ENCODE measurements at places on chromosomes 12 and 14.
A peak's percentile ranks its signal among the peaks of the same experiment; 100 is the strongest.

DNA sequence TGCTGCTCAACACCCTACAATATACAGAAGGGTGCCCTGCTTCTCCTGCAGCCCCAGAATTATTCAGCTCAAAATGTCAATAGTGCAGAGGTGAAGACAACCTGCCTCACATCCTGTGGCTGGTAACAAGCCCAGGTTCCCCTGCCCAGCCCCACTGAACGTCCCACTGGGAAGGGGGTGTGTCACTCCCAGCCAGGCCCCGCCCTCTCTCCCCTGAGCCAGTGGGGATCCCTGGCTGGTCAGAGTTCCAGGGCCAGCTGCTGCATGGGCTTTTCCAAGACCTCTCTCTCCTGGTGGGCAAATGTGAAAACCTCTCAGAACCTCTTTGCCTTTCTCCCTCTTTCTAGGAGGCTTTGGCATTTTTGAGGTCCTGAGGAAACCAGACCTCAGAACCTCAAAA is 13.7 kb upstream of the LHX5 start:
- DNase-seq: no peak

DNA sequence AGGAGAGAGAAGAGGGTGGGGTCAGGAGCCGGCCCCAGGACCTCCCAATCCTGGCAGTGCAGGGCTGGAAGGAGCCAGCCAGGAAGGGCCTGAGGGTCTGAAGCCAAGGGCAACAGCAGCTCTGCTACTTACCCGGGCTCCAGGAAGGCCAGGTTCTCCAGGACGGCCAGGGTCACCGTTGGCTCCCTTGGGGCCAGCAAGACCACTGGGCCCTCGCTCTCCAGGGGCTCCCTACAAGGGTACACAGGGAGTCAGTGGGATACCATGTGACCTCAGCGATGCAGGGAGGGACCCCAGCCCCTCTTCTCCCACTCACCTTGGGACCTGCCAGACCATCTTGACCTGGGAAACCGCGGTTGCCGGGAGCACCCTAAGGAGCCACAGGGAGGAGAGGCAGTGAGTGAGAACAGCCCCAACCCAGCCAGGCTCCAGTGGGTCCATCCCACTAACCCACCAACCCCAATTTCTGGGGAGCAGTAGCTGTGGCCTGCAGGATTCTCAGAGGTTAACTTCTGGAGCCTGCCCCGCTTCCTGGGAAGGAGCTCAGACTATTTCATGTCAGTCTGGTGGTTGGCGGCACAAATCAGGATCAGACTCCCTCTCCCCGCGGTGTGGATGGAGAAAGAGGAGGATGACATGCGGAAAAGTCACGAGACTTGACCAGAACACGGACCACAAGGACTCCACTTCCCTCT is 18.5 kb downstream of the COL2A1 start:
- DNase-seq: no peak

GRCh38 chr12:68638171-68638570 is 27.5 kb downstream of the RAP1B start:
- no peak for DNase-seq

DNA sequence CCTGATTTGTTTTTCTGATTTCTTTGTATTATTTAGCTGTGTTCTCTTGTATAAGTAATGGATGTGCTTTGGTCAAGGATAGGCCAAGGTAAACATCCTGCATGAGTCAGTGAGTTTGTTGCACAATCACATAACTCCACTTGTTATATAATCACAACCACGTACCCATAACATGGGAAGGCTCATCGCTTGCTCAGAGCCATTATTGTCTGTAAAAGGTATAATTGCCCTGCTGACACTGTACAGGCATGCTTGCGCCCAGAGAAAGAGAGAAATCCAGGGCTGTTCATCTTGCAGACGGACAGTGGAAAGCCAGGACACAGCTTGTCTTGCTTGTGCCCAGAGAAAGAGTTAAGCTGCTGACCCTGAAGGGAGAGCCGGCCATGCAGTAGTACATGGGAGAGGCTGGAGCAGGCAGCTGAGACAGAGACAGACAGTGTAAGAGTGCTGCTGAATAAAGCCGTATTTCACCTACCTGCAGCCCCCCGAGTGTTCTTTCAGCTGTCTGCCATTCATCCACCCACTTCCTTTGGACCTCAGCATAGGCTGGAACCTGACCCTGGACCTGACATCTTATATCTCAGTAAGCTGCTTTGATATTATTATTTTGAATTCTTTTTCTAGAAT is 174.7 kb upstream of the DAAM1 start:
- peak; percentile 25 for DNase-seq

DNA sequence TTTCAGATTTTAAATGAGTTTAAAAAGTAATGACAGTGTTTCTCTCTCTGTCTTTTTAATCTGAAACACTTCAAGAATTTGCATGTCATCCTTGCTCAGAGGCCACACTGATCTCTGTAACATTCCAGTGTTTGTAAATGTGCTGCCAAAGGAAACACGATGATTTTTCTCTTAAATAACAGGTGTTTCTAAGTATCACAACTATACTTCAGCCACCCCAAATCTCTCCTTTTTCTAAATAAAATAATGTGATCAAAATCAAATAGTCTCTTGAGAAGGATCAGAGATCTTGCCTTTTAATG is 3.3 kb upstream of the GALC start:
- no peak for DNase-seq

Data from LoVo (cell line).